A172 (cell line): ENCODE measurements at places on chromosomes 13 and 19. TPM values are rescaled to one million over a fixed set of nuclear protein-coding genes. Genes with fewer than 3 reads are reported as not detected.

GRCh38 chr13:41299316-41300094 is 11.6 kb upstream of the NAA16 start:
- no peak for DNase-seq

MUC16 gene
- 0.02 TPM in 1 of 2 replicates, not detected in the other for total RNA-seq

DNA sequence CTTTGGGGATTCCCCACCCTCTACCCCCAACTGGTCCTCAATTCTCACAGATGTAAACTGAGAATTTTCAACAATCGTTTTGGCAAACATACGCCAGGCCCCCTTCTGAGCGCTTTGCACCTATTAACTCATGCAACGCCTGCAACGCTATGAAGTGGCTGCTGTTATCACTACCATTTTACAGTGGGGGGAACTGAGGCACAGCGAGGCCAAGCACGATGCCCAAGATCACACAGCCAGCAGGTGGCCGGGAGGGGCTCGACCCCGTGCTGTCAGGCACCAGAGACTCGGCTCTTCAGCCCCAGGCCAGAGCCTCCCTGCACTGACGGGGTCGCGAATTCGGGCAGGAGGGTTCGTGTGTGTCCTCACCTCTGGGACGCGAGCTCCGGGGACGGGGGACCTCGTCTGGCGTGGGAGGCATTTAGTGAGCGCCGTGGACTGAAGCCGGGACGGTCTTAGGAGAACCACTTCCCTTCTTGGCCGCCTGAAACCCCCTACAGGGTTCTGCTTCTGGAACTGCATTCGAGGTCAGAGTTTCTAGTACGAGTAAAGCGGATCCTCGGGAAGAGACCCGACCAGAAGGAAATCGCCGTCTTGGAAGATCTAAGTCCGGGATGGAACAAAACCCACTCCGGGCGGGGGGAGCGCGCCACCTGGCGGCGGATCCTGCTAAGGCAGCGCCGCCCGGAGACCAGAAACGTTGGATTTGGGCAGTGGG is 21.0 kb downstream of the ZNF114 start:
- DNase-seq, result peak; percentile 66

DNA sequence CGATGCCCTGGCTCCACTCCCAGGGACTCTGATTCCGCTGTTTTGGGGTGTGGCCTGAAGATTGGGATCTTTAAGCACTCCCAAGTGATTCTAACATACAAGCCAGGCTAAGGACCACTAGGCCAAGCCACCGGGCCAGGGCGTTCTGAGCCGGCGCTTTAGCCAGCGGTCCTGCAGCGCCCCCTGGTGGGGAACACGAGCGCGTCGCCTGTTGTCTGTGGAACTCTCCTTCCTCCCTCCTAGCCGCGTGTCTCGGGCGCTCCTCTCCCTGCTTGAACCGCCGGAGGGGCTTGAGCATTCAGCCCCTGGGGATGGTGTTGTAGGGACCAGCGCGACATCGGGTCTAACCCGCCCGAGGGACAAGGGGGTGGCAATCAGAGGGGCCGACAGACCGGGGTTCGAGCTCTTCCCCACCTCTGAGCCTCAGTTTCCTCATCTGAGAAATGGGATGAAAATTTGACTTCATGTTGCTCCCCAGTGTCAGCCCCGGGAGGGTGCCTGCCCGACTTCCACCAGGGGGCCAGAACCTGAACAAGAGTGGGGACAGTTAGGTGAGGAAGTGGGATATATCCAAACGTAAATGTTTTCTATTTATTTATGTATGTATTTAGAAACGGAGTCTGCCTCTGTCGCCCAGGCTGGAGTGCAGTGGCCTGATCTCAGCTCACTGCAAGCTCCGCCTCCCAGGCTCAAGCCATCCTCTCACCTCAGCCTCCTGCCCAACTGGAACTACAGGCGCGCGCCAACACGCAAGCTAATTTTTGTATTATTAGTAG is 18.0 kb upstream of the PNMA8B start:
- peak; percentile 42 for DNase-seq

DNA sequence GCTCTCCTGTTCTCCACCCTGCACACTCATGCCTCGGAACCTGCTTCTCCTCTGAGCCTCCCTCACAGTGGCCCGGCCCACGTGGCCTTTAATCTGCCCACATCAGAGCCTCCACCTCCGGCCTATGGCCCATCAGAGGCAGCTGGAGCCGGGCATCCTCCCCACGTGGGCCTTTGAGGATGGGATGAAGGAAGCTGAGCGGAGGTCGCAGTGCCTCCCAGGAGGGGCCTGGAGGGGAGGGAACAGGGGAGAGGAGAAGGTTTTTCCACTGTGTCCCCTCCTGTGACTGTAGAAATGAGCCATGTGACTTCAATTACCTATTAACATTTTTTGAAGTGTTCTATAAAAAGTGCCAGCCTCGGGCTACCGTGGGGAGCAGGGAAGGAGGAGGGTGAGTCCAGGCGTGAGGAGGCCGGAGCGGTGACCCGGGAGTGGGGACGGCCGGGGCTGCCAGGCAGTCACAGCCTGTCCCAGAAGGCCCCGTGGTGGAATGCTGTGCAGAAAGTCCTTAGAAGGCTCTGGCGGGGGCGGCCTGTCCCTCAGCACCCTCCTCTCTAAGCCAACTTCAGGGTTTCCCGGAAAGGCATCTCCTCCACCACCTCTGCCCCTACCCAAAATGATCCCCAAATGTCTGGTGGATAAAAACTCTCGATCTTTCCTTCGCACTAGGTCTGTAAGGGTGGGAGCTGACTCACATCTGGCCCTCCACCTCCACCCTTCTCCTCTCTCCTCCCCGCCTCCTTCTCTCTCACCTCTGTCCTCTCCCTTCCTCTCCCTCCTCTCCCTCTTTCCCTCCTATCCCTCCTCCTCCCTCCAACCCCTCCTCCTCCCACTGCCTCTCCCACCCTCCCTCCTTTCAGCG is 24.8 kb upstream of the SLC1A5 start:
- DNase-seq, result no peak

EFNA2 gene
- total RNA-seq, result 9.1 and 9.9 TPM in 2 replicates

IGFL1 gene
- 0.67 TPM in 1 of 2 replicates, not detected in the other for total RNA-seq
